Dermis microvascular lymphatic vessel endothelial cell (primary cell): ENCODE measurements at places on chromosomes 2 and 18. TPM values are rescaled to one million over a fixed set of nuclear protein-coding genes. Genes with fewer than 3 reads are reported as not detected.
A peak's percentile ranks its signal among the peaks of the same experiment; 100 is the strongest.

- DNase-seq, result no peak
These were observed 105.9 kb downstream of the AP1S3 start for GRCh38 chr2:223731503-223731902.

DNA sequence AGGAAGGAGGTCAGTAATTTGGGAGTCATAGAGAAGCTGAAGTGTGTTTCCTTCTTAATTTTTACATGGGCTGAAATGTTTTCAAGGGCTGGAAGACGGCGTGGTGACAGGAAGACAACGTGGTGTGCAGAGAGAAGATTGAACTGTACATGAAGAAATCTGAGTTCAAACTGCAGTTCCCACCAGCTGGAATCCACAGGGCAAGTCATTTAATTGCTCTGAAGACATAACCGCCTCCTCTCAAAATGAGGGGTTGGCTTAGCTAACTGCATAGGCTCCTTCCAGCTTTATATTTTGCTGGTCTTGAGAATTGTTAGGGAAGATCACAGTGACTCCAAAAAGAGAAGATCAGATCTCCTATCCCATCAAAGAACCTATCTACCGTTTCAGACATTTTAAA, 103.9 kb downstream of the SLC8A1 start:
- no peak for DNase-seq

- no peak for DNase-seq
These were observed 162.7 kb downstream of the INHBB start for GRCh38 chr2:120508567-120509041.

GRCh38 chr2:19026261-19026660, 332.2 kb downstream of the OSR1 start:
- no peak for DNase-seq

GRCh38 chr2:114642166-114642770, 199.8 kb downstream of the DPP10 start:
- no peak for DNase-seq

GRCh38 chr2:72887740-72888437, 681 bp downstream of the SPR start:
- peak; percentile 87 for DNase-seq

GRCh38 chr2:241359481-241360045, 3.5 kb downstream of the FARP2 start:
- DNase-seq, result no peak

DNA sequence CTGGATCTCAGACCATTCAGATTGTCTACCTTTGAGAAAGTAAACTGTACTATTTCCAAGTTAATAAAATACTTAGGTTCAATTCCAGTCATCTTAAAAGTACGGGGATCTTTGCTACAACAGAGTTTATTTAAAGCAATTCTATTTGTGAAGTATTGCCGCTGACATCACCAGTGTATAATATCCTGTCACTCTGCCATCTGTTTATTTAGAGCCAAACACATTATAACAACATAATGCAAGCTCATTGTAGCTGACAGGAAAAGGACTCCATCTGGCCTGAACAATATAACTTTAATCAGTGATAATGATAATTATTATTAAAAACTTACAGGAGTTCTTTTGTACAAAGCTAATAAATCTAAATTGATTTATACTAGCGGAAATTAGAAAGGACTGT, 786.8 kb downstream of the ERBB4 start:
- DNase-seq, result peak; percentile 46

GRCh38 chr2:176128172-176128981, 1.1 kb upstream of the HOXD8 start:
- DNase-seq, result peak; percentile 58

GRCh38 chr2:34991508-34992274, 1363.9 kb upstream of the CRIM1 start:
- no peak for DNase-seq

DNA sequence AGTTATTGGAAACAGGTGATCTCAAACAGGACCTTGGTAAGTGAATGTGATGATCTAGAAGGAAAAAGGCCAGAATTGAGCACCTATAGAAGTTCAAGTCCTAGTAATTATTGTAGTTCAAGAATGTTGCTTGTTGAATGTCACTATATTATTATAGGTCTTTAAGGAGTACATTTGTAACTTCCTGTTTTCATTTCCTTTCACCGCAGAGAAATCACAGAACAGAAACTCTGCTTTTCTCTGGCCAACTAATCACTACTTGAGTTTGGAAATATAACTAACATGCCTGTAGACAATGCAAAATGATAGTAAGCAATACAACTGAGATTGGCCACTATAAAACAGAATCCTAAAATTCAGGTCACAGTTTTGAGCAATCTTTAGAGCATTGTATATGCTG, 61.8 kb upstream of the EFEMP1 start:
- DNase-seq, result no peak

DNA sequence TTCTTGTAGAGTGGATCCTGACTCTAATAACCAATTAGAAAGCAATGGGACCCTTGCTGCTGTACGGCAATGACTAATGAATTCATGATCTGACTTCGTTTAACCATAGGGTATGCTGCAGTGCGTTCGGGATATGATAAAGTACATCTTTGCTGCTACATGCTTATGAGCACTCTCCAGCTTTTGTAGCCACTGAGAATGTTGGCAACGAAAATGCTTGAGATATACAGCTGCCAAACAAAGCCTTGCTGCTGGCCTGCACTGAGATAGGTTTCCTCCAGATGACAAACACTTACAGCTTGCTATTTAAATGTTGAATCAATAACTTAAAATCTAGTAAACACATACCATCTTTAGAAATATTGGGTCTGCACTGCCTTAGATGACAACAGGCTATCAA, 372.4 kb upstream of the SLC8A1 start:
- DNase-seq, result no peak

- DNase-seq, result no peak
These were observed 129.0 kb upstream of the FAM98A start for GRCh38 chr2:33728106-33728505.

GRCh38 chr2:181188605-181189004, 208.2 kb downstream of the UBE2E3 start:
- no peak for DNase-seq

DNA sequence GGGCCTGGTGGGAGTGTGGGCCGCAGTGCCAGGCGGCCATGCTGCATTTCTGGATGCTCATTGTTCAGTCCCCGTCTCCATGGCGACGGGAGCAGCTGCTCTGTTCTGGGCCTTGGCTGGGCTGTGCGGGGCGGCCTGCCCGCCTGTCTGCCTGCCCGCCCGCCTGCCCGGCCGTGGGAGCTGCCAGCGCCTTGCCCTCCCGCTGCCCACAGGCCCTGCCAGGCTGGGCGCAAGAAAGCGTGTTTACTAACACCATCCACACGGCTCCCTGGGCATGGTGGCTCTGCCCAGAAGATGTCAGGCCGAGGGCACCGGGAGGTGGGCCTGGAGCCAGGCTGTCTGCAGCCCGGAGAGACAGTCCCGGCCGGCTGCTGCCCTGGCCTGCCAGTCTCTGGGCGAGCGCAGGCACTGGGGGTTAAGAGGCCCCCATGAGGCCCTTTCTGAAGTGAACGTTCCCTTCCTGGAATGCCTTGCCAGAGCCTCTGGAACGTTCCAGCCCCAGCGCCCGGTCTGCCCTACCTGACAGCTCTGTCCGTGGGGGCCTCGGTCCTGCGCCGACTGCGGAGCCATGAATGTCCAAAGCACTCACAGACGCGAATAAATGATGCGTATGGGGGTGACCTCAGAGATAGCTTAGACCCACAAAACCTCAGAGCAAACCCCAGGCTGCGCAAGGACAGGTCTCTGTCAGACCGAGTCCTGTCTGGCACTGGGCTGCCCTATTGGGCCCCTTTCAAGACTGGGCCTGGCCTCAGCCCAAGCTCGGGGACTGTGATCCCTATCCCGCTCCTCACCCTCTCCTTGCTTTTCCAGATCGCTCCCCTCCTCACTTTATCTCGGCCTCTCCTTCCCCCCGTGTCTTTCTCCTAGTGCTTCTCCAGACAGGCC, 44.3 kb downstream of the MYCN start:
- DNase-seq, result no peak

- DNase-seq, result no peak
These were observed 16.9 kb downstream of the IL1RN start for GRCh38 chr2:113144259-113144658.

DNA sequence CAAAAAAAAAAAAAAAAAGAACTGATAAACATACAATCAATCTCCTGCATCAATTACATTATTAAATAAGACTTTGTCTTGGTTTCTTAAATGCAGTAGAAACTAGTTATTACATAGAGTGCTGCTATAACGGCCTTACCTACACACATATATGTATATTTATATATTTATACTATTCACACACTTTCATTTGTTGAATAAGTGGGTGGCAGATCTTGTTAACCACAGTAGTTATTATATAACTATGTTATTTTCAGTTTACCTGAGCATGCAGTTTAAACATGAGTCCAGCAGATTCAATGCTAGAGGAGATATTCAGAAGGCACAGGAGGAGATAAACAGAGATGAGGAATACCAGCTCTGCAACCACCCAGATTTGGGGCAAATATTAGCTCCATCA, 81.5 kb upstream of the CD226 start:
- no peak for DNase-seq

- DNase-seq, result peak; percentile 66
These were observed 455 bp upstream of the DLX1 start for GRCh38 chr2:172084645-172085459.

- DNase-seq, result no peak
These were observed 448.1 kb downstream of the DCDC2C start for GRCh38 chr2:4151521-4151920.

GRCh38 chr2:120794716-120795115, 59.0 kb downstream of the GLI2 start:
- no peak for DNase-seq

DNA sequence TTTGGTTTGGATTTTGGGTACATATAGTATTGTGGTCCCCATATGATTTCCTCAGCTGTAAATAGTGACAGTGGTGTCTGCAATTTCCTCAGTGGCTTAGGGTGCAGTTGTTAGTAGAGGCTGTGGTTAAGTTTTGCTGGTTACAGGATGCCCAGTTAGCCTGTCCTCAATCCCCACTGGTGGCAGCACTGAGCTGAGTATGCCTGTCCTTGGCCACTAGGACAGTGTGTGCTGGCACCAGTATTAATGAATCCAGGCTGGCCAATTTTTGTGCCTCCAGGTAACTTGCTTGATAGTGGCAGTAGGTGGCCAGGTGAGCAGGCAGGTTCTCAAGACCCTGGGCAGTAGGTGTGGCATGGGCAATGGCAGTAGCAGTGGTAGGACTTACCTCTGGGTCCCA, 973.1 kb downstream of the TMEM182 start:
- no peak for DNase-seq

DNA sequence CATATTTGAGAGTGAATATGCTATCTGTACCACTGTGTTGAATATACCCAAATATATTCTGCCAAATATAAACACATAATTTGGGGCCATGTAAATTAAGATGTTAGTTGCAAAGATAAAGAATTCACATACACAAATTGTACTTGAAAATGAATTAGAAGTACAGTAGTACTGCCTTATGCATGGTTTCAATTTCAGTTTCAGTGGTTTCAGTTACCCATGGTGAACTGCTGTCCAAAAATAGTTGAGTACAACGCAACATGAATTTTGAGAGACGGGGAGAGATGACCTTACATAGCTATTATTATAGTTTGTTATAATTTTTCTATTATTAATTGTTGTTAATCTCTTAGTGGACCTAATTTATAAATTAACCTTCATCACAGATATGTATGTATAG, 1313.0 kb upstream of the FAM98A start:
- no peak for DNase-seq

DNA sequence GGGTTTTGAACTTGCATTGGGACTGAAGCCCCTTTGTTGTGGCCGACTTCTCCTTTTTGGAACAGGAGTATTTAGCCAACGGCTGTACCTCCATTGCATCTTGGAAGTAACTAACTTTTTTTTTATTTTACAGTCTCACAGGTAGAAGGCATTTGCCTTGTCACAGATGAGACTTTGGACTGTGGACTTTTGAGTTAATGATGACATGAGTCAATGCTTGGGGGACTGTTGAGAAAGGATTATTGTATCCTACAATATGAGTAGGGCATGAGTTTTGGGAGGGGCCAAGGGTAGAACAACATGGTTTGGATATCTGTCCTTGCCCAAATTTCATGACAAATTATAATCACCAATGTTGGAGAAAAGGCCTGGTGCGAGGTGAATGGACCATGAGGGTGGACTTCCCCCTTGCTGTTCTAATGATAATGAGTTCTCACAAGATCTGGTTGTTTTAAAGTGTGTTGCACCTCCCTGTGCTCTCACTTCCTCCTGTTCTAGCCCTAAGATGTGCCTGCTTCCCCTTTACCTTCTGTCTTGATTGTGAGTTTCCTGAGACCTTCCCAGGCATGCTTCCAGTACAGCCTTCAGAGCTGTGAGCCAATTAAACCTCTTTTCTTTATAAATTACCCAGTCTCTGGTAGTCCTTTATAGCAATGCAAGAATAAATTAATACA, 1269.4 kb upstream of the CHAC2 start:
- no peak for DNase-seq

ZAP70 gene
- total RNA-seq, result 0.13 TPM in 2 replicates

C2orf42 gene
- total RNA-seq, result 9.9 and 13.7 TPM in 2 replicates

ASTL gene
- total RNA-seq, result not detected in 2 replicates

GAL3ST2 gene
- total RNA-seq, result not detected in 2 replicates

GALNT3 gene
- total RNA-seq, result under 0.01 TPM in 2 replicates

OTX1 gene
- under 0.01 TPM in 1 of 2 replicates, not detected in the other for total RNA-seq

ST8SIA5 gene
- under 0.01 TPM in 1 of 2 replicates, not detected in the other for total RNA-seq

UGT1A4 gene
- not detected in 2 replicates for total RNA-seq

WNT10A gene
- total RNA-seq, result not detected in 2 replicates

OSR1 gene
- 0.39 and 0.76 TPM in 2 replicates for total RNA-seq
